Retina (tissue), 1 donor: ENCODE measurements at places on chromosomes 16 and 17.
A peak's percentile ranks its signal among the peaks of the same experiment; 100 is the strongest.

DNA sequence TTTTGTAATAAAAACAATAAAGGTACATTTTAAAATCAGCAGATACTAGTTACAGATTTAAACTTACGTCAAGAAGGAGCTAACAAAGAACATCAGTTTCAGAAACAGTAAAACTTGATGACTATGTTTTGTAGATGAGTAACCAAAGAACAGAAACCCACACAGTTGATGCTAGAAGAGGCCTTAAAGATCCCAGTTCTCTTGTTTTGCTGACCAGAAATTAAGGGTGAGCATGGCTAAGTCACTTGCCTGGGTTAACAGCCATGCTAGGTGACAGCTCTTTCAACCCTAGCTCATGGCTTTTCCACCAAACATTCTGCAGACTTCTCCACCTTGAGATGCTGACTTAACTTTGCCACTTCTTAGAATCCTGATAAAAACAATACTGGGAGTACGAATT lies 26.4 kb downstream of the STX8 start:
- no peak for DNase-seq

DNA sequence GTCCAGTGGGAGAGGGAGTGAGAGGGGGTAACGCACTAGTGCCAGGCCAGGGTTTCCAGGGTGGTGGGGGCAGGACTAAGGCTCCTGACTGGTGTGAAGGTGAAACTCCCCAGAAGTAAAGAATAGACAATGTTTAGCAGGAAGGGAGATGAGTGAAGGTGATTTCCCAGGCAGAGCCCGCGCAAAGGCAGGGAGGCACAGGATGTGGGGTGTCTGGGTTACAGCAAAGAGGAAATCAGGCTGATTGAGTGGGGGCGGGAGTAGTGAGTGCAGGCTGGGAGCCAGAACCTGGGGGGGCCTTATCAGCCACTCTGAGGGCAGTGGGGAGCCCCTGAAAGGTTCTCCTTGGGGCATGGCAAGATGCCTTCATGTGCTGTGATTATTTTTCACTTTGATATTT lies 167.5 kb downstream of the UTP18 start:
- DNase-seq: no peak

- no peak for DNase-seq
Observed at GRCh38 chr16:15953477-15953876, 4.1 kb downstream of the ABCC1 start.

GRCh38 chr17:80720610-80721577 lies 176.3 kb downstream of the RPTOR start:
- DNase-seq: no peak

DNA sequence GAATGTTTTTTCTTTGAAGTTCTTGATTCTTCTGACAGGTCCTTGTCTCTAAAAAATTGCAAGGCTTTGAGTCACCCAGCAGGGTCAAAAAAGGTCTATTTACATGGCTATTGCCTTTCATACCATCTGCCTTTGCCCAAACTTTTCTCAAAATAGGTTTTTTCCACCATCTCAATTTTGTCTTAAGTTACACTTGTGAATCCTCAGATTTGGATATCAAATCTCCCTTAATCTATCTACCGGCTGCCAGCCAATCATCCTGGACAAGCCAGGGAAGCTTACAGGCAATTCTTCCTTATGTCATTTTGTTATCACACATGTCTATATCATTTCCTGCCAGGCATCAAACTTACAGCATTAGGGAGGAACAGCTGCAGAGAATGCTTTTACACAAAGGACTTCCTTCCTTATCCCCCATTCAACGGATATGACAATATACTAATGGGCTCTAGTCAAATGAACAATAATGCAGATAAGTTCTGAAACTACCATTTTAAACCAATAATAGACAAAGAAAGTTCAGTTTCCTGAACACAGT lies 104.1 kb upstream of the CORO6 start:
- no peak for DNase-seq

DNA sequence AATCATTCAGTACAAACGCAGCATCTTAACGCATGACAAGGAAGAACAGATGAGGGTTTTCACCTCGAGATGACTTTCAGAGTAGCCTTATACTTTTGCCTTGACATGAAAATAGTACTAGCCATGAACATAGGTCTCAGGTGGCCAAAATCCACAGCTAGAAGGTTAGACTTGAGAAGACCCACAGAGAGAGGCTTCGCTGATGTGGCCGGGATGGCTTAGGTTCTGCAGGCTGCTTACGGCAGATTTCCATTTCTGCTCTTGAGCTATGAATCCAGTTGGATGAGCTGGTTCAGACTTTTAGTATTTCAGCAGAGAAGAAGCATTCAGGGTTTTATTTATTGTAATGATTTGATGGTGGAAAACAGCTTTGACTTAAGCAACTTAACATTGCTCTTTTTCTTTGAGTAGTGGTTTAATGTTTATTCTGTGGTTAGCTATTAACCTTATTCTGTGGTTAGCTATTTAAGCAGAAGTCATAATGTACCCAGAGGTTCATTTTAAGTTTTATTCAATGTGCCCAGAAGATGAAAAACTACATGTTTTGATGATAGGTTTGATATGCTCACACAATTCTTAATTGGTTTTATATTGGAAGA lies 7.6 kb downstream of the KRT24 start:
- DNase-seq: no peak

DNA sequence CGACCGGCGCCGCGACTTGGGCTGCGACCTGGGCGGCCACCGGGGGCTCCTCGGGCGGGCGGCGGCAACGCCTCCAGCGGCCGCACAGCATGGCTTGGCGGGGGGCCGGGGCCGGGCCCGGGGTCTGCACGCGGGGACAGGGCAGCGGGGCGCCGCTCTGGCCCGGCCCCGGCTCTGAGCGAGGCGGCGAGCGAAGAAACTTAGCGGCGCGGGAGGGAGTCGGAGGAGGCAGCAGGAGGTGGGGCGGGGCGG lies at the start of gene PLCD3:
Gene PLCD3, minus strand, starts transcription at position 196 of the 252 bp plus-strand sequence. Its CDS starts 105 bp downstream, at position 91.
- no peak for DNase-seq

GRCh38 chr17:73284354-73284753 lies 22.7 kb upstream of the CPSF4L start:
- no peak for DNase-seq

- DNase-seq: no peak
Observed at GRCh38 chr17:57632294-57632693, 112.8 kb downstream of the CCDC182 start.

GRCh38 chr17:28725166-28725659 lies 820 bp downstream of the TLCD1 start:
- no peak for DNase-seq

GRCh38 chr17:59786536-59787319 lies 79.3 kb downstream of the VMP1 start:
- DNase-seq: peak; percentile 4

DNA sequence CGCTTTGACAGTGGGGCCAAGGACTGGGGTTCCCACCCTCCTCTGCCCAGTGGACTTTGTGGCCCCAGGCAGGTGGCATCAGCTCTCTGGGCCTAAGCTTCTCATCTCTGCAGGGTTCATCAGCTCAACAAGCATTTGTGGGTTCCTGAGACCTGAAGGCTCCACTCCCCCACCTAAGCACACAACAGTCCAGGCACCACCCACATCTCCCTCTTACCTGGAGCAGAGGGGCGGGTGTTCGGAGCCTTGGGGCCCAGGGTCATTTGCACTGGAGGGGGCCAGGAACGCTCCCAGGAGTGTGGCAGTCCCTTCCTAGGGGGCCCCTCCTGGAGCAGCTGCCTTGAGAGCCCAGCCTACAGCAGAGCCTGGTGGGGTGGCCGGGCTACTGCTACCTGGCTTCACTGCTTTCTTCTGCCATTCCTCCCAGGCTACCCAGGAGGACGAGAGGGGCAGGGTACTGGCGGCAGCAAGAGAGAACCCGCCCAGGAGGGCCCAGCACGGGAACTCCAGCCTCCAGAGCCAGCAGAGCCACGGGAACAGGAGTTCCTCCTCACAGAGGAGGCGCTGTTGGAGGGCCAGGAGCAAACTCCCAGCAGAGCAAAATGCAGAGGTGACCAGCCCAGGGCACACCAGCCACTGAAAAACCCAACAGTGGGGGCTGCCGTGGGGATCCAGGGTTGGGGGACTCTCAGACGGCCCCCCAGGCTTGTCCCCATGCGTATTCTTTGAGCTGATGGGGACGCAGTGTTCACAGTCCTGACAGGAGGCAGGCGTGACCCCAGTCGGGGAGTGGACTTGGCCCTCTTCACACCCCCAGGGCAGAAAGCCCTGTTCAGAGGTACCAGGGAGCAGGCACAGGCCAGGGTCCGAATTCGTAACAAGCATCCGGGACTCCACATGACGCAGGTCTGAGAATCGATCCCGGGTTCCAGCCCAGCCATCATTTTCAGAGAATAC lies 35.1 kb upstream of the SLC38A10 start:
- peak; percentile 46 for DNase-seq

GRCh38 chr16:65178151-65178550 lies 56.3 kb upstream of the CDH11 start:
- DNase-seq: no peak

DNA sequence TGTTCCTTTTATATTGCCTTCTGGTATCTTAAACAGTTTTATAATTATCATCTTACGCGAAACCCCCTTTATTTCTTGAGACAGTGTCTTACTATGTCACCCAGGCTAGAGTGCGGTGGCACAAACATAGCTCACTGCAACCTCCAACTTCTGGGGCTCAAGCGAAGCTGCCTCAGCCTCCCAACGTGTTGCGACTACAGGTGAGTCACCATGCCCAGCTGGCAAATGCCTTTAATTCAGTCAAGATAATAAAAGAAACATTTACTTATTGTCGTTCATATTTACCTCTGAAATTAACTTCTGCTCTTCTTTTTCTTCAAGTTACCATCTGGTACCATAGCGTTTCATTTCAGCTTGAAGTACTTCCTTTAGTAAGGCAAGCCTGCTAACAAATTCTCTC lies 43.9 kb downstream of the FBXL20 start:
- DNase-seq: no peak

- DNase-seq: peak; percentile 88
Observed at GRCh38 chr16:84617791-84618580, at the start of gene COTL1. COTL1 (minus strand) TSS chr16:84618078; CDS start chr16:84617914, 164 bp downstream.

DNA sequence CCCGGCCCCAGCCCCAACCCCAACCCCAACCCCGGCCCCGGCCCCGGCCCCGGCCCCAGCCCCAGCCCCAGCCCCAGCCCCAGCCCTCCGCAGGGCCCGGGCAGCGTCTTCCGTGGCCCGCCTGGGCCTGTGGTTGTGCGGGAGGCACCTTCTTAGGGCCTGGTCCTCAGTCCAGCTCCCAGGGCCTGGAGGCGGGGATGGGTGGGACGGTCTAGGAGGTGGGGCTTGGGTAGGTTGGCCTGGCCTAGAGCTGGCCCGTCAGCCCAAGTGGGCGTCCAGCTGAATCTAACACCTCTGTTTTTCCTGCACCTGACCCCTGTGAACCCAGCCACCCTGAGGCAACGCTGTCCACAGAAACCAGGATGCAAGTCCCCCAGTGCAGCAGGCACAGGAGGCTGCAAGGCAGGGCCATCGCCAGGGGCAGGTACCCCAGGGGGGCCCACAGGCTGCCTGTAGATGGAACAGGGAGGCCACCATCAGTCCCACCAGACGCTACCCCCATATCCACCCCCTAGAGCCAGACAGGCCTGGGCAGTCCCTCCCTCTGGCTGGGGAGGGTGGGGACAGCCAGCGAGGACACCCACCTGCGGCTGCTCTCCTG lies 8.8 kb downstream of the MSLN start:
- no peak for DNase-seq

- no peak for DNase-seq
Observed at GRCh38 chr17:81854974-81855774, 5.2 kb downstream of the P4HB start.
